ENCODE measurements at places on chromosomes 2 and 18.

- no peak for DNase-seq
Observed at GRCh38 chr18:72542984-72543356, 1.2 kb downstream of the CBLN2 start.

DNA sequence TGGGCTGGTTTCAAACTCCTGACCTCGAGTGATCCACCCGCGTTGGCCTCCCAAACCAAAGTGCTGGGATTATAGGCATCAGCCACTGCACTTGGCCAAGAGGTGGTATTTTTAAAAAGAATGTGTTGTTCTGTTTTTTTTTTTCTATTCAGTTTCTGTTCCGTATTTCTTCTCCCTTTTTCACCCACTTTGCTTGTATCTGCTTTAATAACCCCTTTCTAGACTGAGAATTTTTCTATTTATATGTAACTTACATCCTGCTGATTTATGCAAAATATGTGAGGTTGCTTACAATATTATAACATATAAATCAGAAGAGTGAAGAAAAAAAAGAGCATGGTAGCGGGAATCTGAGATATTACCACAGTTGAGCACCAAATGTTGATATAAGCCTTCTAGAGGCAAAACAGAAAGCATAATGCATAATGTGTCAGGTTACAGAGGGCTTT lies 17.2 kb upstream of the LYPD6B start:
- DNase-seq = peak; percentile 82

DNA sequence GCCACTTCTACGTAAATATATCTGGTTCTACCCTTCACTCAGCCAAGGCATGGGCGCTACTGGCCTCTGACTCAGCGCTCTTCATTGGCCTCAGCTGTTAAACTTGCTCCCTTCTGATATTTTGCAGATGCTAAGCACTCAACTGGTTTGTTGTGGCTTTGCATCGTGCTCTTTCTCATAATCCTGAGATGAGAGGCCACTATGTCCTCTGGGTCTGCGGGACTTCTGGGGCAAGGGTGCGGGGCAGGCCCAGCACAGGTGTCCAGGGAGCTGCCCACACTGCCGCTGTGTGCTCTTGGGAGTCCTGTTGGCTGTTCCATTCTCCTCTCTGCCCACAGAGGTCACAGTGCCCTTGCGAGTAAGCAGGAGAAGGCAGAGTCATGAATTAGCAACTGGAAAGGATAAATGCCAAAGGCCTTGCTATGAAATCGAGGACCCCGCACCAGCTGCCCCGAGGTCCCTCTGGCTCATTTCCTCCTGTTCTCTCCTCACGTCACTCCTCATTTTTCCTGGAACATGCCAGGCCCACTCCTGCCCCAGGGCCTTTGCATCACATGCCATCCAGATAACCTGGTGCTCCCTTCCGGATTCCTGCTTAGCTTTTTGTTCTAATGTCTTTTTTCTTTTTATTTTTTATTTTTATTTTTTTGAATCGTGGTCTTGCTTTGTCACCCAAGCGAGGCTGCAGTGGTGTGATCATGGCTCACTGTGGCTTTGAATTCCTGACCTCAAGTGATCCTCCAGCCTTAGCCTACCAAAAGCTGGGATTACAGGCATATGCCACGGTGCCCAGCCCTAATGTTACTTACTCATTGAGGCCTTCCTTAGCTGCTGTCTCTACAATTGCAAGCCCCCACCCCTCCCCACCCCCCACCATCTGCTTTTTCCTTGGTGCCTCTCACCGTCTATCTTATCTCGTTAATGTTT lies 34.9 kb upstream of the MAT2A start:
- DNase-seq = no peak

DNA sequence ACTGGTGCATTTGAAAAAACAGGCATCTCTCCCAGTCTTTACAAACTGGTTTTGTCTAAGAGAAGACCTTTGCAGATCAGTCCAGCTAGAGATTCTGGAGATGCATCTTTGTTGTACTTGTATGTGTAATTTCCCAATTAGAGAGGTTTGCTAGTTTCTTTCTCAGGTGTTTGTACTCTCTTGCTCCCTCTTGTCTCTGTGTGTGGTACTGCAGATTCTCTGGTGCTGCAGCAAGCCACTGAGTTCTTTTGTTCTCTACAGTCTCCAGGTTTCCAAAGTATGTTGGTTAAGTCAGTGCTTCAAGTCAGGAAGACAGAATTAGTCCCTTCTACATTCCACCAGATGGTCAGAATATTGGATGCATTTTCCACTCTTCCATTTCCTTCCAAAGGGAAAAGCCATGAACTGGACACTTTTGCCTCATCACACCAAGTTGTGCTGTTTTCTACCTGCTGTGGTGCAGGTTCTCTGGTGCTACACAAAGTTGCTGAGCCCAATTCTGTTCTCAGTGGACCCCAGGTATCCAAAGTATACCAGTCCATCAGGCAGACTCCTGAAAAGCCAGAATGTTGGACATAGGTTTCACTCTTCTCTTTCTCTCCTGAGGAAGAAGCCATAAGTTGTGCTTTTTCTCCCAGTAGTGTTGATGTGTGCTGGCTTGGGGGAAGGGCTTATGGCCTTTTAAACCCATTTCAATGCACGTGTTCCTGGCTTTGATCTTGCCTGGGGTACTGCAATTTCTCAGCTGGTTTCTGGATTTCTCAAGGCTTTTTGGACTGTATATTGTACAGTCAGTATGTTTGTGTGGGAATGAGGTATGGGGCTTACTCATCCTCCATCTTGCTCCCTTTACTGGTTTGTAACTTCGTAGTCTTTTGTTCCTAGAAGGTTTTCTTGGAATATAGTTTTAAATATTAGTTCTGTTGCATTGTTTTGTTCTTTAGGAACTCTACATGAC lies 29.8 kb downstream of the EPC2 start:
- DNase-seq = peak; percentile 73

- no peak for DNase-seq
Observed at GRCh38 chr18:22102953-22103646, 66.3 kb upstream of the GATA6 start.

DNA sequence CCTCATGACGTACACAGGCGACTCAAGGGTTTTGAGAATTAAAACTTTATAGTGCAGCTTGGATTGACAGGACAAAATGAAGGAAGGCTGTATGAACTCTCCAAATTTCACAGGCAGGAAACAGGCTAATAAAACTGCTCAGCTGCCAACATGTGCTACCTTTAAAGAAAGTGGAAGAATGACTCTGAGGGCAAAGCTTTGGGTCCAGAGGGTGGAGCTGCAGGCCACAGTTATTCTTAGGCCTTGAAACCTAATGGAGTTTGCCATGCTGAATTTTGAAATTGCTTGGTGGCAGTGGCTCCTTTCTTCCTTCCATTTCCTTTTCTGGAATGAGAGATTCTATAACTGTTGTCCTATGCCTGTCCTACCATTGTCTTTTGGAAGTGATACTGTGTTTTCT lies 34.8 kb downstream of the HAT1 start:
- peak; percentile 10 for DNase-seq

Measured in NAMALWA (cell line).